Muscle of arm (tissue), 14 donors: ENCODE measurements at places on chromosomes 3 and 15.

- DNase-seq, result no peak
Measured at GRCh38 chr15:68056097-68056865, 2.2 kb downstream of the PIAS1 start.

DNA sequence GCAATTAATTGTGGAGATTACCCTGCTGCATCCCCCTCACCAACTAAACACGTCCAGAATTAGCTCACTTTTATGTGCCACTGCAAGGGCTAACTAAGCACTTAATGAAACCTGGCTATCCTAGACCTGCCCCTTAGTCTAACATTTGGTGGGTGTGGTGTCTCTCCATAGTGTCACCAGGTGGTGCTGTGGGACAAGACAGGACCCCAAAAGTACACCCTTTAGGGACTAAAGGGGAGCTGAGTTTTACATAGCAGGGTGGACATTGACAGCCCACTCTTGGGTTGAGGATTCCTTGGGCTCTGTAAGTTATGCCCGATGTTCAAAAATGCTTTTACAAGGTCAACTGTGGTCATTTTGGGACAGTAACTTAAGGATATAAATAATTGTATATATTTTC, 5.7 kb downstream of the DUT start:
- no peak for DNase-seq

GRCh38 chr15:77181305-77182074, 110.6 kb upstream of the TSPAN3 start:
- no peak for DNase-seq

DNA sequence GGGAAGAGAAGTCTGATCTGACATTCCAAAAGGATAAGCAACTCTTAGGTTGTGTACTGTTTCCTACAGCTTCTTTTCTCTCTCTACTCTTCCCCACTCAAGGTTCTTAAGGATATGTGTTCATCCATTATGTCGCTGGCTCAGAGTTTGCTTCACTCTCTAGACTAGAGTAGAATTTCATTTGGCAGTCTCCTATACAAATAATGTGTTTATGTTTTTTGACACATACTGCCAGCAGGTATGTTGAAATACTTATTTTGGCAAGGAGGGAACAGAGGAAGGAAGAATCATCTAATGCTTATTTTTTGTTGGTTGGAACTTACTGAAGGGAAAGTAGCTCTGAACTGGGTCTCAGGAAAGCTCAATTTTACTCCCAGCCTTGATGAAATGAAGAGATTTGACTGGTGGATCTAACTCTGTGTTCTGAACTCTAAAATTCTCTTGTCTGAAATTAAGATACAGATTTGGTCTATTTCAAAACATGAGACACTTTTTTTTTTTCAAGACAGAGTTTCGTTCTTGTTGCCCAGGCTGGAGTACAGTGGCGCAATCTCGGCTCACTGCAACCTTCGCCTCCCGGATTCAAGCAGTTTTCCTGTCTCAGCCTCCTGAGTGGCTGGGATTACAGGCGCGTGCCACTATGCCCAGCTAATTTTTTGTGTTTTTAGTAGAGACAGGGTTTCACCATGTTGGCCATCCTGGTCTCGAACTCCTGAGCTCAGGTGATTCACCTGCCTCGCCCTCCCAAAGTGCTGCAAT, 7.6 kb upstream of the EMC3 start:
- DNase-seq, result no peak

DNA sequence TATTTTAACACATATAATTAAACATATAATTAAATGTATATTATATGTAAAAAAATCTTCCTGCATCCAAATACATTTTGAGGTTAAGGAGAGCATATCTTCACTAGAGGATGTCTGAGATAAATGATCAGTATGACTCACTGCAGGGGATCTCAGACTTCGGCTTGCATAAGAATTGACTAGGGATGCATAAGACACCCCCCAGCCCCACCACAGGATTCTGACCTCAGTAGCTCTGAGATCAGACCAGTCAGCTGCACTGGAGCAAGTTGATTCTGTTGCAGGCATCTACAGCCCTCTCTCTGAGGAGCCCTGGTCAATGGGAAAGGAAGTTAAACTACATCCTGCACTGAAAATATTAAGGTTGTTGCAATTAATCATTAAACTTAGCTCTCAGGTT, 29.0 kb upstream of the TBC1D21 start:
- no peak for DNase-seq

DNA sequence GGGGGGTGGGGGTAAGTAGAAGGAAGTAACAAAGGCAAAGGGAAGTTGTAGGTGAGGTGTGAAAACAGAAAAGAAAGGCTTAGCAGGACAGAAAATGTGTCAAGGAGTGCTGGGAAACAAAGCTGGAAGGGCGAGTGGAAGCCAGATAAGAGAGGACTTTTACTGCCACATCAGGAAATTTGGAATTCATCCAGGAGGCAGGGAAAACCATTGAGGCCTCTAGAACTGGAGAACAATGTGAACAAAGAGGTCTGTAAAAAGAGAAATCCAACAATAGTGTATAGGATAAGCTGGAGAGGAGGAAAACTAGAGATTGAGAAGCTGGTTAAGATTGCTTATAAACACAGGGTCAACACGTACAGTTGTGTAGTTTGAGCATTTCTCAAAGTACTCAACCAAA, 116.6 kb downstream of the NTRK3 start:
- DNase-seq, result no peak

- DNase-seq, result no peak
Measured at GRCh38 chr15:31367730-31368344, 41.2 kb downstream of the KLF13 start.

DNA sequence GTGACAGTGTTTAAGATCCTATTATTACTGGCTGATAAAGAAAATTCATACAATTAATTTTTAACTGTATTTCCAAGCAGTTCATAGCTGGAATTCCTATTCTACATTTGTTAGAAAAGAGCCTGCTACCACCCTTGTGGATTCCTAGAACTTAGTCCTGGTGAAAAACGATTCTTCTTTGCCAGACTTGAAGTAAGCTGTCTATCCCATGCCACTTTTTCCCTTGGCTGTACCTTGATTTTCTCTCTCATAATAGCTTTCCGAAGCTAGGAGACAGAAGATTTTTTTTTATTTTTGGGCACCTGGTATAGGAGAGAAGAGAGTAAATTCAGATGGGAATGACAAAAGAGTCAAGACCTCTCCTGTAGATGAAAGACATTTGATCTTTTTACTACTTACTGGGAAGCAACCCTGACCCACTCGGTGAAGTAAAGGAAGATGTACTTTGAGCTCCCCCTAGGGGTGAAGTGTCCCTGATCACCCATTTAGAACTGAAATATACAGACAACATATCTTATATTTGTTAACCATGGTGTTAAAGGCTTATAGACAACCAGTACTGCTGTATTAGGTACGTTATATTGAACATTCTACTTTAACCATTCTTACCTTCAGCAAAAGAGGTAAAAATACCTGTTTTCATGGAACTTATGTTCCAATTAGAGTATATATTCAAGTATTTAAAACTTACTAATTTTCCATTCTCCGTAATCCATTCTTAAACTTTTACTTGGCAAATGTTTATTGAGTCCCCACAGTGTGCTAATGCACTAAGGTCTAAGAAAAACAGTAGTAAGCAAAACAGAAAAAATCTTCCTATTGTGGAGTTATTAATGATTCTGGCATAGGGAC, 36.2 kb upstream of the C3orf38 start:
- DNase-seq, result peak; percentile 55

DNA sequence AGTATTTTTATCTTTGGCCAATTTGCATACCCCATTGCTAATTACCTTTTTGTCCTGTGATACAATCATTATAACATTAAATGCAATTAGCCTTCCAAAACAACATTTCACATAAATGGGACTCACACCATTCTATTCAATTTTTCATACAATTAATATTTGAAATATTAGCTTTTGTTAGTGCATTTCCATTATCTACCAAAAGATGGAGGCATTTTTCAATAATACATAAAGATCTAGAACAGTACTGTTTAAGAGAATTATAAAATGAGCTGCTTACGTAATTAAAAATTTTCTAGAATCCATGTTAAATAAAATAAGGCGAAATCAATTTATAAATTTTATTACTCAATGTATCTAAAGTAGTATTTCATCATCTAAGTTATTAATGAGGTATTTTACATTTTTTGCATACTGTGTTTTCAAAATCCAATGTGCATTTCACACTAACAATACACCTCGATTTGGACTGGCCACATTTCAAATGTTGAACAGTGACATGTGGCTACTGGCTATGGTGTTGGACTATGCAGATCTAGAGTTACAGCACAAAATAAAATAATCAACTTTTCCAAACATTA, 74.3 kb downstream of the TJP1 start:
- DNase-seq, result no peak

- DNase-seq, result no peak
Measured at GRCh38 chr3:15638193-15638890, 36.8 kb downstream of the BTD start.

DNA sequence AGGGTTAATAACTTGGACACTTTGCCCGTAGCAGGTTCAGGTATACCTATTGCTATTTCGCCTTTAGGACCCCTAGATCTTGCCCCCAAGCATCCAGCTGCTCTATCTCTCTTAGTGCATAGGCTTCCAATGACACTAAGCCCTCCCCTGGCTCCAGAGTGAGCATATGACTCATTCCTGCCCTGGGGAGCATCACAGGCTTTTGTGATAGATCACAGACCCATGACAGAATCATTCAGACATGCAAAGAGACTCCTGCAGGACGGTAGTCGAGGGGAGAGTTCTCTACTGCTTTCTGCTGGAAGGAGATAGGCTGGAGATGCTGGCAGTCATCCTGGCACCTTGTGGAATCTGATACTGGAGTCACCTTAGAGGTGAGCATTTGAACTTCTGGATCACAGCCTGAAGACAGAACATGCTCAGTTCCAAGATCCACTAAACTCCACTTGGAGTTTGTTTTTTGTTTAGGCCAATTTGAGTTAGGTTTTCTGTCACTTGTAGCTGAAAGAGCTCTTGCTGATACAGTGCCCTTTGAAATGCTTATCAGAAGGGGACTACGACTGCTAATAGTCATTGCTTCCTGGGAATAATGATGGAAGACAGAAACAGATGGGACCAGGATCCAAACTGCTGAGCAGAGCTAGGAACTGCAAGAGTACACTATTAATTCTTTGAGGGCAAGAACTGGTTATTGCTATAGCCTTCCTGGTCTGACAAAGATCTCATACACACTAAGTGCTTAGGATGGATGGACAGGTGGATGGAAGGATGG, 11.0 kb downstream of the LYSMD2 start:
- peak; percentile 30 for DNase-seq

DNA sequence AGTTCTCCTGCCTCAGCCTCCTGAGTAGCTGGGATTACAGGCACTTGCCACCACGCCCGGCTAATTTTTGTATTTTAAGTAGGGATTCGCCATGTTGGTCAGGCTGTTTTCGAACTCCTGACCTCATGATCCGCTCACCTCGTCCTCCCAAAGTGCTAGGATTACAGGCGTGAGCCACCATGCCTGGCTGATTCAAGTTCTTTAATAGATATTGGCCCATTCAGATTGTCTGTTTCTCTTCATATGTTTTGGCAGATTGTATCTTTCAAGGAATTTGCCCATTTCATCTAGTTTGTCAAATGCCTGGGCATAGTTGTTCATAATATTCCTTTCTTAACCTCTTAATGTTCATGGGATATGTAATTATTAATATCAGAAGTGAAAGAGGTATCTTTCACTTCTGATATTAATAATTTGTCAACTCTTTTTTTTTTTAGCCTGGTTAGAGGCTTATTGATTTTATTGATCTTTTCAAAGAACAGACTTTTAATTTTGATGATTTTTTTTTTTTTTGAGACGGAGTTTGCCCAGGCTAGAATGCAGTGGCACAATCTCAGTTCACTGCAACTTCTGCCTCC, 40.2 kb upstream of the ZFAND6 start:
- no peak for DNase-seq

- DNase-seq, result no peak
Measured at GRCh38 chr3:60304112-60304511, 947.1 kb downstream of the FHIT start.

GRCh38 chr3:98136631-98137030, 6.1 kb downstream of the OR5H1 start:
- DNase-seq, result no peak

DNA sequence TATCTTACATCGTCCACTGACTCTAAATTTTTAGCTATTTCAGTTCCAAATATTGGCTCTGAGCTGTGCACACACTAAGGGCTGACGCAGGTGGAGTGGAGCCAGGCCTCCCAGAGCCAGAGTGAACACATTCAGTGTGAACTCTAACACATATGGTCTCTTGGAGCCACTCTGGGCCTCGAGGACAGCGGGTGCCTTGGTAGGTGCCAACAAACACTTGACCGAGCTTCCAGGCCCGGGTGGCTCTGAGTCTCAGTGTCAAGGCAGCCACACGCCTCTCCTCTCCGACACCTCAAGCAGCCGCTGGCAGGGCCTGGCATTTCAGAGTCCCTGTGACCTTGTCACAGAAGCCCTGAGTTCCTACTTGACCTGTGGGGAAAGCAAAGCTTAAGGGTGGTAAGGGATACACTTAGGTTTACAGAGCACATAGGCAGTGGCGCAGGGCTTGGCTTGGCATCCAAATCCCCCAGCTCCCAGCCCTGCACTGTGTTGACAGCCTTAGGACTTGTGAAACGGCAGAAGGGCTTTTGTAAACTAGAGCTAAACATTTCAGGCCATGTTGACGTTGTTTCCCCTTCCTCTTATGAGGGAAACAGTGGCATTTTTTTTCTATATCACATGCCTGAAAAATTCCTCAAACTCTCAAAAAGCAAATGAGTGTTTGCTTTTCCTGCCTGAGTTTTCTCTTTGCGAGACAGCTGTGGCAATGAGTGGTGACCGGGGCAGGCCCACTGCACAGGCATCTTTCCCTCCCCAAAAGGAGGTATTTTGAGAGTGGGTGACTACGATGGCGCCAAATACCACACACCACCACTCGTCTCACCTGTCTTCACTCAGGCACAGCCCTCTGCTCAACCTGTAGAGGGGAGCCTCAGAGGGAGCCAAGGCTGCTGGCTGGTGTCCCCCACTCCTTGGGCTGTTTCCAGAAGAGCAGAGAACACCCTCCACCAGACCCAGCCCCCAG, 60.8 kb downstream of the DAPK2 start:
- no peak for DNase-seq

DNA sequence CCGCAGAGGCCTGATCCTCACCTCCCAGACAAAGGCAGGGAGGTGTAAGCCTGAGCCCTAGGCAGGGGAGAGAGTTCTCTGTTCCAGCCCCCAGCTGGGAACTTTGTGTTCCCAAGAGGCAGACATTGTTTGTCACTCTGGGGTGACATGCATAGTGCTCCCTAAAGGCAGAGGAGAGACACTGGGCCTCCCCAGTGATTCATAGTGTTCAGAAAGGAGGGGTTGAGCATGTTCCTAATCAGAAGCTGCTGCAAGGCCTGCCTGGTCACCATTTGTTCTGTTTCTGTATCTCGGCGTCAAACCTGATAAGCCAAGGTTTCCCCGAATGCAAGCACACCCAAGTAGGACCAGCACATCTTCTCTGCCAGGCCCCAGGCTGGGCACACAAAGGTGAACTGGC, 24.0 kb upstream of the SLC6A6 start:
- no peak for DNase-seq

GRCh38 chr15:36645106-36645505, 65.7 kb downstream of the CDIN1 start:
- no peak for DNase-seq

- no peak for DNase-seq
Measured at GRCh38 chr3:14847613-14848541, 29.1 kb downstream of the FGD5 start.
